ENCODE measurements at places on chromosomes 5 and 9. TPM values are rescaled to one million over a fixed set of nuclear protein-coding genes. Genes with fewer than 3 reads are reported as not detected.

DNA sequence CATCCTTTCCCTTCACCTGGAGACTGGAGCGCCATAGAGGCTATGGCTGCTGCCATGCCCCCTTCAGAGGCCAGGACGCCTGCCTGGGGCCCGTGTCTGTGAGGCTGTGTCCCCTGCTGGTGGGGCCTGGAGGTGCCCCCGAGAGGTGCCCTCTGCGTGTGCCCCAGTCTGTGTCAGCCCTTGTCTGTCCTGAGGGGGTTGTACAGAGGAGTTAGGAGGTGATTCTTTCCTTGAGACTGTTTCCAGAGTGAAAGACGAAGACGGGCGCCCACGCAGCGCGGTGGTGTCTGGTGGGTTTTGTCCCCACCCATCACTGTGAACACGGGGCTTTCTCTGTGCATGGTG lies 24.6 kb downstream of the TRAF2 start:
- no peak for DNase-seq

DNA sequence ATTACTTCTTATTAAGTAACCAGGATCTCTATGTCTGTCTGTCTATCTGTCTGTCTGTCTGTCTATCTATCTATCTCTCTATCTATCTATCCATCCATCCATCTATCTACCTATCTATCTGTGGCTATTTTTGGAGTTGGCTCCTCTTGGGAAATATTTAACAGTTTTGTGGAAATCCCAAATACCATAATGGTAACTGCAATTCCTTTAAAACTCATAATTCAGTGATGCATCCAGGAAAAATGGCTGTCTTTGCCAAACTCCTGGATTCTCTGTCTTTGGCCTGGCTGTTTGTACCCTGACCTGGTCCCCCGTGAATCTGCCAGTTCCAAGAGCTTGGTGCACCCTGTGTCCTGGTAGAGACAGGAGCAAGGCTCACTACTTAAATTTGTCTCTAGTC lies 197.0 kb downstream of the PCSK1 start:
- no peak for DNase-seq

DNA sequence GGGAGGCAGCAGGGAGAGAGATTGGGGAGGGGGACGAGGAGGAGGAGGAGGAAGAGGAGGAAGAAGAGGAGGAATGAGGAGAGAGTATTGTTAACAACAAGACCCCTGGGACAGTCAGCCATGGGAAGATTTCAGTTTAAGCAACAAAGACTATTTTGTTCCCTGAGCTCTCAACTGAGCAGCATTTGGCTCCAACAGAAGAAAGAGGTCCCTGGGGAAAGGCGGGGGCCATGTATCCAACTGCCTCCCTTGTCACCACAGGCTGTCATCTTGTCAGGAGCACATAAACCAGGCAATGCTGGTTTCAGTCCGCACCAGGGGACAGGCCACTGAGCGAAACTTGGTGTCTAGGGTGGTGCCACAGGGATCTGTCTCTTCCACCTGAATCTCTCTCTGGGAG lies 316.1 kb downstream of the TLE1 start:
- DNase-seq, result no peak

- no peak for DNase-seq
These were observed 97.2 kb upstream of the NREP start for GRCh38 chr5:111854186-111854585.

- no peak for DNase-seq
These were observed 39.1 kb downstream of the TPD52L3 start for GRCh38 chr9:6367128-6367890.

DNA sequence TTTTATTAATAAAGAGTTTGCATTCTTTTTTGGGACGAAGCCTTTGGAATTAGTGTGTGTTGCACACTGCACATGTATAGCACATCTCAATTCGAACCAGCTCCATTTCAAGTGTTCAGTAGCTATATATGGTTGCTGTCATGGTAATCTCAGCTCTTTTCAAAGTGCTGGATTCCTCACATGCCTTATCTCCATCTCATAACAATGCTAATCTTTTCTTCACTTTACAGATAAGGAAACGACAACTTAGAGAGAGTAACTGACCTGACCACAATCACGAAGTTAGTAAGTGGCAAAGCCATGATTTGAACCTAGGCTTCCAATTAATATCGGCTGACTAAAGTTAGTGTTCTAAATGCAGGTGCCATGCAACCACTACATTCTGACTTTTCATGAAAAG lies 204.8 kb upstream of the RASEF start:
- DNase-seq, result no peak

GRCh38 chr9:126276056-126276728 lies 50.4 kb upstream of the MVB12B start:
- no peak for DNase-seq

- DNase-seq, result no peak
These were observed 23.1 kb downstream of the CXXC5 start for GRCh38 chr5:139671096-139671841.

DNA sequence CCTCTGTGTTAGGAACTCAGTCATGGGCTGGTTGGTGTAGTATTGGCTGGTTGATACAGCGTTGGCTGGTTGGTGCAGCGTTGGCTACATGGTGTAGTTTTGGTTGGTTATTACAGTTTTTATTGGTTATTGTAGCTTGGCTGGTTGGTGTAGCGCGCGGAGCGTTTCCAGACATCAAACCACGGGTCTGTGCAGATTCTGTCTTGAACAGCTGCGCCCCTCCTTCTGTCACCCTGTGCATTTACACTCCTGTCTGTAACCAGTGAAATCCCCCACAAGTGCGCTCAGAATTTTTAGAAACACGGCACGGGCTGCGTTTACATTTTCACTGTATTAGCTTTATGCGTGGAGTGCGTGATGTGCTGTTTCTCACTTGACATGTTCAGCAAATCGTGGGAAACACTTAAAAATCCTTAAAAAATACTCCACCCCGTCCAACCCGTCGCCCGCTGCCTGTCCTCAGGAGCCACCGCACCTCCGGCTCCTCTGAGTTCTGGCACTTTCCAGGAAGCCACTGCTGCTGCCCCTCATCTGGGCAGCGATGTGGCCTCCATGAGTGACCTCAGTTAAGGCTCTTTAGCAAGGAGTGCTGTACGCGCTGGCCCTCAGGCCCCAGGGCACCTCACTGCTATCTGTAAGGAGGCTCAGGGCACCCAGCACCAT lies 20.8 kb downstream of the NKD2 start:
- no peak for DNase-seq

DNA sequence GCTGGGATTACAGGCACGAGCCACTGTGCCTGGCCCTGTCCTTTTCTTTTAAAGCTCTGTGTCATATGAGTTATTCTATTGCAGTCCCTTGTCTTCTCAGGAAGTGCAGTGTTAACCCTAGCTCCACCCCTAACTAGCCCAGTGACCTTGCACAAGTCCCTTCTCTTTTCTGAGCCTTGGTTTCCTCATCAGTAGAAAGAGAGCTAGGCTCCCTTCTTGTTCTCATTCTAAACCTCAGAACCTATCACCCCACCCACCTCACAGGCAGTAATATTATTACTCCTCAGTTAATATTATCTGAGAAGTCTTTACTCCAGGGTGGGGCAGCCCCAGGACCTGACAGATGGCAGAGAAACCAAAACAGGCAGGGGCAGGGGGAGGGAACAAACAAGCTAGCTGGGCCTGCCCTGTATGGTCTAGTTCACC lies 7.2 kb downstream of the CYFIP2 start:
- DNase-seq, result peak; percentile 37

- peak; percentile 25 for DNase-seq
These were observed 279.7 kb downstream of the GADD45G start for GRCh38 chr9:89884356-89885083.

GRCh38 chr5:133163839-133164238 lies 112.0 kb downstream of the HSPA4 start:
- no peak for DNase-seq

- no peak for DNase-seq
These were observed 88.3 kb upstream of the MSX2 start for GRCh38 chr5:174636094-174636493.

GRCh38 chr9:123350590-123351310 lies 5.2 kb upstream of the CRB2 start:
- DNase-seq, result no peak

The HDAC3 gene
- total RNA-seq, result 44.6 TPM

The CCNO gene
- 2.5 TPM for total RNA-seq

The ZFAND5 gene
- total RNA-seq, result 272 TPM

The NRG2 gene
- 0.80 TPM for total RNA-seq

The FGFR4 gene
- 43.0 TPM for total RNA-seq

The CATSPER3 gene
- 1.1 TPM for total RNA-seq

The PHYKPL gene
- 180 TPM for total RNA-seq

The TCERG1 gene
- total RNA-seq, result 63.0 TPM
